Glutamatergic neuron (in vitro differentiated cells): ENCODE measurements at places on chromosomes 4 and X. TPM values are rescaled to one million over a fixed set of nuclear protein-coding genes. Genes with fewer than 3 reads are reported as not detected.

The ARHGAP36 gene
- 0.27 TPM for total RNA-seq

- peaks cover 3% of the 10 kb centered on the region for H3K4me1 ChIP-seq
- DNase-seq = no peak
- H3K27ac ChIP-seq = no peak overlapping the region
- no peak overlapping the region for H3K4me3 ChIP-seq
- no peaks in the 10 kb centered on the region for H3K27me3 ChIP-seq
Measured at GRCh38 chrX:23372220-23372902, 37.7 kb downstream of the PTCHD1 start.

DNA sequence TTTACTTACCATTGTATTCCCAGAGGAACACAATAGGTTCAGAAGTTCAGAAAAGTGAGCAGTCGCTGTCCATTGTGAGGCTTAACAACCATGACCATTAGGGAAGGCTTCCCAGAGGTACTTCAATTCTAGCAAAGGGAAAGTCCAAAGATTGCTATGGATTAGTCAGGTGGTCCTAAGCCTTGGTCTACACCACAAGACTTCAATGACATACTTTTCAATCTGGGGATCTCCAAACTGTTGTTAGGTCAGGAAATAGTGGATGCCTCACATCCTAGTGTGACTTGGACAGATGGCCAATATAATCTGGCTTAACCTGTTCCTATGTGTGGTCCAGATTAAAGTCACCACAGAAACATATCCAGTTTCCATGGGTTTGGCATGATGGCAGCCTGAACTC is 118.0 kb downstream of the SPCS3 start:
- no peaks in the 10 kb centered on the region for H3K27me3 ChIP-seq
- H3K27ac ChIP-seq = no peak overlapping the region
- H3K4me3 ChIP-seq = no peak overlapping the region
- DNase-seq = no peak
- no peaks in the 10 kb centered on the region for H3K4me1 ChIP-seq

- DNase-seq = no peak
- peaks cover 1% of the 10 kb centered on the region for H3K36me3 ChIP-seq
- no peaks in the 10 kb centered on the region for H3K4me1 ChIP-seq
- no peak overlapping the region for H3K27ac ChIP-seq
- H3K4me3 ChIP-seq = no peak overlapping the region
Measured at GRCh38 chr4:26106776-26107175, 192.8 kb downstream of the SMIM20 start.

GRCh38 chrX:110852180-110852579 is 56.6 kb upstream of the CHRDL1 start:
- no peak overlapping the region for H3K4me3 ChIP-seq
- no peaks in the 10 kb centered on the region for H3K36me3 ChIP-seq
- no peak overlapping the region for H3K27ac ChIP-seq
- no peak for DNase-seq

GRCh38 chr4:54553001-54553400 is 104.8 kb upstream of the KIT start:
- no peaks in the 10 kb centered on the region for H3K36me3 ChIP-seq
- no peaks in the 10 kb centered on the region for H3K4me1 ChIP-seq
- no peak overlapping the region for H3K27ac ChIP-seq
- H3K4me3 ChIP-seq = no peak overlapping the region

- H3K4me1 ChIP-seq = peaks cover 4% of the 10 kb centered on the region
- no peak overlapping the region for H3K27ac ChIP-seq
- H3K36me3 ChIP-seq = no peaks in the 10 kb centered on the region
- no peak for DNase-seq
Measured at GRCh38 chrX:154737136-154737535, 13.7 kb downstream of the GAB3 start.

The CXCR3 gene
- total RNA-seq = not detected

- no peaks in the 10 kb centered on the region for H3K36me3 ChIP-seq
- H3K4me1 ChIP-seq = peaks cover 8% of the 10 kb centered on the region
- no peak overlapping the region for H3K27ac ChIP-seq
- DNase-seq = no peak
- H3K4me3 ChIP-seq = no peak overlapping the region
- no peaks in the 10 kb centered on the region for H3K27me3 ChIP-seq
Measured at GRCh38 chr4:145505995-145506394, 24.3 kb downstream of the SMAD1 start.

DNA sequence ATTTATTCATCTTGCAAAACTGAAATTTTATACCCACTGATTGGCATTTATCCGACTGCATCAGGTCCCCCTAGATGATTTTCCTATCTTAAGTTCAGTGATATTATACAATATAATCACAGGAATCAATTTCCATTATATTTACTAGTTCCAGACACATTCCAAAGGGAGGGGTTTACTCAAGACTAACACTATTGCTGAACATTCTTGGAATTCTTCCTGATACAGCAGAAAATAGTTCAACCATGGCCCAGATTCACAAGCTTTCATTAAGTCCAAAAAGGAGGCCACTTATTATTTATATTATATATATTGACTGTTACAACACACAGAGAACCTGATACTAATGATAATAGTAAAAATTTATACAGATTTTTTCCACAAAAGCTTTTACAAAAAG is 2353.6 kb downstream of the PCDH7 start:
- H3K27ac ChIP-seq = no peak overlapping the region
- H3K4me1 ChIP-seq = peaks cover 4% of the 10 kb centered on the region
- no peaks in the 10 kb centered on the region for H3K27me3 ChIP-seq

- H3K27ac ChIP-seq = peak overlapping the region; percentile 85
- DNase-seq = no peak
- H3K36me3 ChIP-seq = no peaks in the 10 kb centered on the region
- peaks cover 33% of the 10 kb centered on the region for H3K4me1 ChIP-seq
- H3K4me3 ChIP-seq = no peak overlapping the region
Measured at GRCh38 chr4:117783716-117784115, 250.6 kb upstream of the NDST3 start.

- peaks cover 8% of the 10 kb centered on the region for H3K27me3 ChIP-seq
- no peaks in the 10 kb centered on the region for H3K36me3 ChIP-seq
- peak; percentile 18 for DNase-seq
- peak overlapping the region; percentile 100 for H3K4me3 ChIP-seq
Measured at GRCh38 chrX:48958635-48959094, 1.3 kb upstream of the OTUD5 start.

The EVC gene
- total RNA-seq = 6.7 TPM

DNA sequence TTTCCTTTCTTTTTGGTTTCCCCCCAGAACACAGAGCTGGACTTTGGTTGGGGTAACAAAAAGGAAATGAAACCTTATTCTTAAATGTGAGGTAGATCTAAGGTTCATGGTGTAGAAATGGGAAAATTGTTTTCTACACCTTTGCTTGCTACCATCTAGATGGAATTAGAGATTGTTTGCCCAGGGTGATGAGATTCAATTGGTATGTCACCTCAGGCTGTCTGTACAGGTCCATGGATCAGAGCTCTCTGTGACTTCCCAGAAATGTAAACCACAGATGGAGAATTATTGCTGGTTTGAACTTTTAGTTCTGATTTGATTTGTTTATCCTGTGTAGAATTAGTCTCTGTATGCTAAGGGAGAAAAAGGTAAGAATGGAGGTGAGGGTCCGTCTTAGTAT is 146.7 kb downstream of the PCDH7 start:
- H3K27ac ChIP-seq = no peak overlapping the region
- H3K4me1 ChIP-seq = peaks cover 2% of the 10 kb centered on the region
- H3K27me3 ChIP-seq = peaks cover 4% of the 10 kb centered on the region
- DNase-seq = no peak
- no peaks in the 10 kb centered on the region for H3K36me3 ChIP-seq
- H3K4me3 ChIP-seq = no peak overlapping the region

GRCh38 chrX:39816871-39817731 is 280.7 kb downstream of the BCOR start:
- DNase-seq = no peak
- H3K36me3 ChIP-seq = no peaks in the 10 kb centered on the region
- peaks cover 7% of the 10 kb centered on the region for H3K27me3 ChIP-seq
- H3K27ac ChIP-seq = no peak overlapping the region

DNA sequence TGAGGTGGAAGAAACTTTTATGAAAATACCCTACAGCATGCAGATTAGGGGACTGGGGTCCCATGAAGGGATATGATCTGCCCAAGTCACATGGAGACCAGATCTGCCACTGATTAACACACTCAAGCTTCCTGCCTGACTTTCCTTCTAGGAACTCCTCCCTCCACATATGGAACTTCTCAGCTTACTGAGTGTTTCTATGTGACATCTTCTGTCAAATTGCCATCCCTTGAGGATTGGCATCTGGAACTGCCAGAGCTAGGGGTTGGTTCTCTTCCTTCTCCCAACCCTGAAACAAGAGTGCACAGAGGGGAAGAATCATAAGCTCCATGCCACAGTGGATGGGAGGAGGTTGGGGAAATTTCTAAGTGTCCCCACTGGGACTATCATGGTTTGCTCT is 150.6 kb upstream of the MBNL3 start:
- no peaks in the 10 kb centered on the region for H3K4me1 ChIP-seq
- DNase-seq = no peak
- H3K36me3 ChIP-seq = no peaks in the 10 kb centered on the region
- no peak overlapping the region for H3K4me3 ChIP-seq
- H3K27ac ChIP-seq = no peak overlapping the region

- no peak for DNase-seq
- H3K36me3 ChIP-seq = no peaks in the 10 kb centered on the region
- H3K4me3 ChIP-seq = no peak overlapping the region
- H3K27ac ChIP-seq = no peak overlapping the region
- no peaks in the 10 kb centered on the region for H3K27me3 ChIP-seq
Measured at GRCh38 chr4:18291256-18291655, 269.7 kb upstream of the LCORL start.

DNA sequence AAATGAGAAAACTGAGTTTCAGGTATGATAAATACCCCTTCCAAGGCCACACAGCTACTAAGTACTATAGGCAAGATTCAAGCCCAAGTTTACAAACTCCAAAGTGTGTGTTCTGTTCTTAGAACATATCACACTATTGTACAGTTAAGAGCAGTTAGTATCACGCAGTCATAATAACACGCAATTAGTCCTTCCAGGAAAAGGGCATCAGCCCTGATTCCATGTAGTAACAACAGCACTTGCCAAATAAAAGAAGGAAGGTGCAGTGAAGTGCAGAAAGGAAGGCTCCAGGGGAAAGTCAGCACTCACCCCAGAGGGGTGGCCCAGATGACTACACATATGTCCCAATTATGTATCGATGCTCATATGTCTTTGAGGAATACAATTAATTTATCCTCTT is 4.4 kb downstream of the TASL start:
- no peak overlapping the region for H3K27ac ChIP-seq
- no peak overlapping the region for H3K4me3 ChIP-seq
- H3K27me3 ChIP-seq = peaks cover 1% of the 10 kb centered on the region
- no peaks in the 10 kb centered on the region for H3K4me1 ChIP-seq
- DNase-seq = no peak

GRCh38 chr4:89739311-89739988 is 97.5 kb downstream of the SNCA start:
- H3K27ac ChIP-seq = no peak overlapping the region
- H3K4me1 ChIP-seq = peaks cover 2% of the 10 kb centered on the region
- no peaks in the 10 kb centered on the region for H3K36me3 ChIP-seq
- H3K27me3 ChIP-seq = no peaks in the 10 kb centered on the region
- H3K4me3 ChIP-seq = no peak overlapping the region
- no peak for DNase-seq

The EXOC1L gene
- total RNA-seq = 0.83 TPM

DNA sequence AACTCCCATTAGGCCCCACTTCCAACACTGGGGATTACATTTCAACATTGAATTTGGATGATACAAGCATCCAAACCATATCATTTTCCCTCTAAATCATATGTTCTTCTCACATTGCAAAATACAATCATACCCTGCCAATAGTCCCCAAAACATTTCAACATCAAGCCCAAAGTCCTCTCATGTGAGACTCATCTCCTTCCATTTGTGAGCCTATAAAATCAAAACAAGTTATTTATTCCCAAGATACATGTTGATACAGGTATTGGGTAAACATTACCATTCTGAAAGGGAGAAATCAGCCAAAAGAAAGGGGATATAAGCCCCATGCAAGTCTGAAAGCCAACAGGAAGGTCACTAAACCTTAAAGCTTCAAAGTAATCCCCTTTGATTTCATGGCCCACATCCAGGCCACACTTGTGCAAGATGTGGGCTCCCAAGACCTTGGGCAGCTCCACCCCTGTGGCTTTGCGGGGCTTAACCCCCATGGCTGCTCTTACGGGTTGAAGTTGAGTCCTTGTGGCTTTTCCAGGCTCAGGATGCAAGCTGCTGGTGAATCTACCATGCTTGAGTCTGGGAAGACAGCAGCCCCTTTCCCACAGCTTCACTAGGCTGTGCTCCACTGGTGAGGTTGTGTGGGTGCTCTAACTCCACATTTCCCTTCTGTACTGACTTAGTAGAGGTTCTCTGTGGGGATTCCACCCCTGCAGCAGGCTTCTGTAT is 40.6 kb upstream of the SERTM2 start:
- no peak for DNase-seq
- peaks cover 6% of the 10 kb centered on the region for H3K36me3 ChIP-seq
- no peaks in the 10 kb centered on the region for H3K27me3 ChIP-seq
- H3K4me3 ChIP-seq = no peak overlapping the region
- no peak overlapping the region for H3K27ac ChIP-seq
- peaks cover 3% of the 10 kb centered on the region for H3K4me1 ChIP-seq

- H3K4me1 ChIP-seq = no peaks in the 10 kb centered on the region
- no peak overlapping the region for H3K4me3 ChIP-seq
- H3K27ac ChIP-seq = no peak overlapping the region
Measured at GRCh38 chr4:11908205-11908604, 479.5 kb upstream of the HS3ST1 start.

DNA sequence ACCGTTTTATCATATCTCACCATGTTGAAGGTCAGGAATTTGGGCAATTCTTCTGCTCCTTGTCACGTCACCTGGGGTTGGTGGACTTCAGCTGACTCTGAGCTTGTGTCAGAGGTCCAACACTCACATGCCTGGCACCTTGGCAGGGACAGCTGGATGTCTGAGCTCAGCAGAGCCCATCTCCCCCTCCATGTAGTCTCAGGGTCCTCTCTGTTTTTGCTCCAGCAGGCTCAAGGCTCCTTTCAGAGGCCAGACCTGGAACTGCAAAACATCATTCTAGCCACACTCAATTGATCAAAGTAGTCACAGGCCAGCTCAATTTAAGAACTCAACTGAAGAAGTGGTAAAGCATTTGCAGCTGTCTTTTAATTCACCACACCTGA is 45.4 kb downstream of the EDNRA start:
- H3K27ac ChIP-seq = no peak overlapping the region
- no peaks in the 10 kb centered on the region for H3K36me3 ChIP-seq
- no peak for DNase-seq
- H3K4me1 ChIP-seq = no peaks in the 10 kb centered on the region
- no peak overlapping the region for H3K4me3 ChIP-seq

GRCh38 chrX:133654811-133655210 is 239.5 kb upstream of the GPC4 start:
- no peak for DNase-seq
- no peak overlapping the region for H3K4me3 ChIP-seq
- H3K27ac ChIP-seq = no peak overlapping the region
- H3K27me3 ChIP-seq = no peaks in the 10 kb centered on the region

GRCh38 chr4:94344457-94344856 is 1.8 kb upstream of the HPGDS start:
- H3K36me3 ChIP-seq = no peaks in the 10 kb centered on the region
- H3K27ac ChIP-seq = no peak overlapping the region
- no peaks in the 10 kb centered on the region for H3K4me1 ChIP-seq
- H3K27me3 ChIP-seq = no peaks in the 10 kb centered on the region
- no peak for DNase-seq
- no peak overlapping the region for H3K4me3 ChIP-seq

- peak within 1 kb of the TSS; percentile 88 for H3K27ac ChIP-seq
- DNase-seq = peak; percentile 90
- H3K27me3 ChIP-seq = peaks cover 11% of the 10 kb centered on the region
- peak within 1 kb of the TSS; percentile 88 for H3K4me3 ChIP-seq
- H3K36me3 ChIP-seq = no peaks in the 10 kb centered on the region
Measured at GRCh38 chr4:145481164-145481941, at the start of gene SMAD1. SMAD1 (plus strand) TSS chr4:145481853; CDS start chr4:145514614, 32,761 bp downstream.

The LANCL3 gene
- 1.1 TPM for total RNA-seq

The PABPC1L2A gene
- total RNA-seq = 1.5 TPM

The APOOL gene
- total RNA-seq = 21.6 TPM
